Natural killer cell (primary cell): ENCODE measurements at places on chromosomes 1 and 21. TPM values are rescaled to one million over a fixed set of nuclear protein-coding genes. Genes with fewer than 3 reads are reported as not detected.
A peak's percentile ranks its signal among the peaks of the same experiment; 100 is the strongest.

The OVAAL gene
- not detected for total RNA-seq

The FASLG gene
- total RNA-seq = 22.1 TPM

The TMPRSS15 gene
- not detected for total RNA-seq

The SERTAD4 gene
- not detected for total RNA-seq

The SFN gene
- 1.3 TPM for total RNA-seq

The SLC6A9 gene
- 0.29 TPM for total RNA-seq

The AIM2 gene
- 1.1 TPM for total RNA-seq

The NBPF6 gene
- total RNA-seq = not detected

The FAM3B gene
- total RNA-seq = 0.48 TPM

The TFAP2E gene
- total RNA-seq = 7.3 TPM

The KLF17 gene
- total RNA-seq = not detected

The PSMB4 gene
- total RNA-seq = 313 TPM

The CD5L gene
- not detected for total RNA-seq

DNA sequence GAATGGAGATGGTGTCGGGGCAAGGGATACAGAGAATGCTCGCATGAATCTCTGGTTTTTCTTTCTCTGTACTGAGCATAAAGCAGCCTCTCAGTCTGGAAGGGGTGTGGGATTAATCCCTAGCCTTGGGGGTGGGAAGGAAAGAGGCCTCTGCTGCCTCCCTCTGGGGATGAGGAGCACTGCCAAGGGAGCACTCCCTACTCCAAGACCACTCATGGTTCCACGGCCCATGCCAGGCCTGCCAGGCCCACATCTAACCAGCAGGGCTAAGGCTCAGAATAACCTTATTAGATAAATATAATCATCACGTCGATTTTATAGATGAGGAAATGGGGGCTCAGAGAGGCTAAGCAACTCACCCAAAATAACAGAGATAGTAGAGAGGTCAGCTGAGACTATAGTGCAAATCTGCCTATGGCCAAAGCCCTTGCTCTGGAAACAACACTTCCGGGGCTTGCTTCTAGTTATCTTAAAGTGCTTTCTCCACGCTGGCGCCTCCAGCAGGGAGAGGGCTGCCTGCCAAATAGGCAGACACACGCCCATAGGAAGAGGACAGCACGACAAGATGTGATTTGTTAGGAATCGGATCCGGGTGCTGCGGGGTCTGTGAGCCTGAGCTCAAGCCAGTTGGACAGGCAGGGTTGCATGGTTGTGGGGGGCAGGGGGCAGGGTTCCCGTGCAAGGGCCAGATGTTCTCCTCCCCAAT lies 522 bp downstream of the TEX35 start:
- DNase-seq = no peak

DNA sequence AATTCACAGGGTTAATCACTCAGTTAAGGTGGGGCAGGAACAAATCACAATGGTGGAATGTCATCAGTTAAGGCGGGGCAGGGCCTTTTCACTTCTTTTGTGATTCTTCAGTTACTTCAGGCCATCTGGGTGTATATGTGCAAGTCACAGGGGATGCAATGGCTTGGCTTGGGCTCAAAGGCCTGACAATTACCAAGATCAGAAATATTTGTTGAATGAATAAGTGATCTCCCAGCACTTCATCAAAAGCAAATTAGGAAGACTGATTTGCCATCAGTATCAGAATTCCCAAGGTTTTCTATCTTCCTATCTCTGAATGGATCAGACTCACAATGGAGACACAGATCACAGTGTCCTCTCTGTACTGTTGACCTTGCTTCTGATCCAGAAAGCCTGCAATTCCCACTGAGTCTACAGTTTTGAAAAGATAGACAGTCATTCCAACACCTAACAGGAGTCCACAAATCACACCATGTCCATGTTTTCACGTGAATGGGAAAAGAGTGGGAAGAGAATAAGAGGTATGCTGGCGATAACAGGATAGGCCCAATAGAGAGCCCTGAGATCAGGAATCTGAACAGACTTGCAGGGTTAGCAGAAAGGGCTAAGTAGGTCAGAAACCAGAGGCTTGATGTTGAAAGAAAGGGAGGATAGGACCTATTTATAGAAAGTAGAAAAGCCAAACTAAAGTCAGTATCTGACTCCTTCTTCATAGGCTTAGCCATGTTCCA lies 75.3 kb downstream of the KCNK1 start:
- no peak for DNase-seq

DNA sequence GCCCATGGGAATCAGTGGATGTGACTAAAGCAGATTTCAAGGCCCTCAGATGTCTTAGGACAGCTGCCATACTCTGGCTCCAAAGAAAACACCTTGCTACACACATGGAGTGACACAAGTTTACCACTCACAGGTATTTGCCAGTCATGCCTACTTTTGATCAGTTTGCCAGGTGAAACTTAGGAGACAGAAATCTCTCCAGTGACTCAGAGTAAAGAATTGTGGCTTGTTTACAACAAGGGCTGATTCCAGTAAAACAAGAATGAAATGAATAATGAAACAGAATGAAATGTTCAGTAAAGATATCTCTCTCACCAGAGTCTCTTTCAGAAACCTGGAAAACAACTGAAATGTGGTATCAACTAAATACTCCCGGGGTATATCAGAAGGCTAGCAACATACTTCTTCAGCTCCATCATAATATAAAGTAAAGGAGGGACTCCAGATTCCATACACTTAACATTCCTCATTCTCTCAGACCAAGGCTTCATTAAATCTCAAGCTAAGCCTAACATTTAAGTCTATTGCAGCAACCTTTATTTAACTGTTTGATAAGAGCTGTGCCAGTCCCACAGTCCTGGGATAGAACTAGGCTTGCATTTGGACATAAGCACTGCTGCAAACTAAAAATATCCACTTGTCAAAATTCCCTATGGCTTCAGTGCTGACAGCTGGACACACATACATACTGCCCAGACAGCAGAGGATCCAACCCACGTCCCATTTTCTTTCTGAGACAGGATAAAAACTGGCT lies 143.3 kb downstream of the SIPA1L2 start:
- no peak for DNase-seq

DNA sequence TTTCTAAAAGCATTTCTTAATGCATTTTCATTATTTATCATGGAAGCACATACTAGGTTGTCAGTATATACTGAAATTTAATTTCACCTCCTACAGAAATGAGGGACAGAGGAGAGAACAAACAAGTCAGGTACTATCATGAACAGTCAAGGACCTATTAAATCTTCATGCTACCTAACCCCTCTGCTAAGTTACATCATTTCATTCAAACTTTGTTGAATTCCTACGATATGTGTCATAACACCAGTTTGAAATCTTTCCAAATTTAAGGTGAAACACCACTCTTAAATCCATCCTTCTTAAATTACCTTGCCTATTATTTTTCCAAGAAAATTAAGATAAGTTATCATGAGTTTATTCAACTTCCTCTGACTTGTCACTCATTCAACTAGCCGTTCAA lies 78.9 kb downstream of the DENND1B start:
- no peak for DNase-seq

DNA sequence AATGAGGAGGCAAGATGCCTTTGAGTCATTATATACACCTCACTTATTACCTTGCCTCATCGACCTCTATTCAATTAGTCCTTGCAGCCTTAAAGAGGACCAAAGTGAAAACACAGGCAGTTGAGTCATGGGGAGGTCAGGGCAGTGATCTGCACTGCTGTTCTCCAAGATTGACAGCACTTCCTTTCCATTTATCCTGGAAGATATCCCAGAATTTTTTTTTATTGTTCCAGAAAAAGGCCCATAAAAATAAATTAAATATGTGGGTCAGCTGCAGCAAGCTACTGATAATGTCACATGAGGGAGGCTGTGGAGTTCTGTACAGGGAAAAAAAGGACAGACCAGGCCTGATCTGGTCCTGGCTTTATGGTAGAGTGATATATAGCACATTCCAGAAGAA lies 33.2 kb upstream of the CDC42BPA start:
- no peak for DNase-seq

GRCh38 chr21:45264912-45265515 lies 22.7 kb downstream of the POFUT2 start:
- no peak for DNase-seq

GRCh38 chr1:154619181-154619948 lies 11.4 kb upstream of the ADAR start:
- no peak for DNase-seq

- DNase-seq = no peak
These were observed 23.4 kb upstream of the PODN start for GRCh38 chr1:53038566-53038965.

DNA sequence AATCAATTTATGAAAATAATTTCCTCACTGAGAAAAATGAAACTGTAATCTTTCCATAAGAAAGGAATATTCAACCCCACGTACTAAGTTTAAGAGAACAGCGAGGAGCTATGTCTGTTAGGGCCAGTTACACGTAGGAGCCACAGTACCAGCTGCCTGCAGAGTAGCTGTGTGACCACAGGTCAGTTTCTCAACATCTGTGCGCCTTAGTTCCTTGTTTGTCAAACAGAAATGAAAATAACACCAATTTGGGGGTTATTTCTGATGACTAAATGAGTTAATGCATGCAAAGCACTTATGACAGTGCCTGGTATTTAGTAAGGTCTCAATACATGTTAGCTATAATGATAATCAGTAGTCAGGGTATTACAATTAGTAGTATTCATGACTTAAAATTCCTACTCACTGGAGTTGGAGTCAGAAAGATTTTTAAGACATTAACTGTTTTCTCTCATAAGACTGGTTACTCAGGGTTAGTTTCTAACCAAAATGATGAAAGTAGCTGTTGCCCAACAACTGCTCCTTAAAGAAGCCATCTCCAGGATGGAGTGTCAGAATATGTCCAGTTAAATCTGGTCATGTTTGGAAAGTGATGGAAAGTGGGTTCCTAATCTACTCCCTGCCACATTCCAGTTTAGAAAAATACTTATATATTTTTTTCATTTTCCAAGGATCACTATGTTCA lies 85.8 kb upstream of the ZNF648 start:
- DNase-seq = no peak

DNA sequence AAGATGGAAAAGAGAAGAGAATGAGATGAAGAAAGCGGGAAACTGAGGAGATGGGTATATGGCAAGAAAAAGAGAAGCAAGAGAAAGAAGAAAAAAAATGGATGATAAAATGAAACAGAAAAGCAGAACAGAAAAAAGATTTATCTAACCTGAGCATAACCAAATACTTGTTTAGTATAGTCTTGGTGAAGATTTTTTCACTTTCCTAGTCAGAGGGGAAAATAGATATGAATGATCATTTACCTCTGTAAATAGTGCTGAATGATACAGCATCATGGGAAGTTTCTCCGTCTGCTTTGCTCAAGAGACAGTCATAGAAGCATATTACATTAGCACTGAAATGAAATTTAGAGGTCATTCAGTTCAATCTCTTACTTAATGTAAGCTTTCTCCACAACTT lies 36.1 kb upstream of the PLPPR4 start:
- no peak for DNase-seq

- DNase-seq = no peak
These were observed 670 bp downstream of the CLSTN1 start for GRCh38 chr1:9822897-9823692.

DNA sequence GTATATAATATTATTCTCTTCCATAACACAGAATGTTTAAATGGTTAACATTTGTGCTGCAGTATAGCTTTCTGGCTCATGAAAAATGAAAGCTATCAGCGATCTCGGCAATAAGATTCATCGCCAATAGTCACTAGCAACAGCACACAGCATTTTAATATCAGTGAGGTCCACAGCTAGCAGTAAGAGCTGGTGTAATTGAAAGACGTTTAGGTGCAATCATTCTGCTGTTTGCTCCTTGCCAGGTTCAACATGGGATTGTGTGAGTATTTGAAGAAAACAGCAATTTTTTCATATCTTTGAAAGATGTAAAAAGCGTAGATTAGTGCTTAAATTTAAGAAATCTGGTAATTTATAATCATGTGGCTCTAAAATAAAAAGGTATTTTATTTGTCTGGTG lies 20.1 kb downstream of the PRKACB start:
- DNase-seq = no peak

GRCh38 chr1:170520601-170521000 lies 11.4 kb upstream of the GORAB start:
- DNase-seq = no peak

- DNase-seq = no peak
These were observed 27.9 kb downstream of the ANGEL2 start for GRCh38 chr1:212987702-212988322.

GRCh38 chr1:167095368-167095767 lies 1.5 kb downstream of the STYXL2 start:
- DNase-seq = no peak

DNA sequence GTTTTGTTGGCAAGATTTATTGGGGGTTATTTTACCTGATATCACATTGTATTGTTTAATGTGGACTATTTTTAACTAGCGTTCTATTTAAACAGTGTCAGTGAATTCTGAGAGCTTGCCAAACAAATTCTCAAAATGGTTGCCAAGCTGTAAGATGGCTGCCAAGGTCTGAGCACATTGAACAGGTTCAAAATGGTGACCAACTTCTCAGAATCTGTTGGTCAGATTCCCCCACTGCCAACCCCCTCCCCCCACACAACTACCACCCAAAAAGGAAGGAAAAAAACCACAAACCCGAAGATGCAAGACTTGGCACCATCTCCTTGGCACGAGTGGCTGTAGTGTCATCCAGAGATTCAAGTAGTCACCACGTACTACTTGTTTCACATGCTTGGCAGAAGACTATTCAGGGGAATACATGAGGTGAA lies 159.1 kb downstream of the NFIA start:
- no peak for DNase-seq

- no peak for DNase-seq
These were observed 6.3 kb downstream of the MYOC start for GRCh38 chr1:171646249-171646560.

- DNase-seq = no peak
These were observed 3.5 kb upstream of the BCAN start for GRCh38 chr1:156638189-156638985.

DNA sequence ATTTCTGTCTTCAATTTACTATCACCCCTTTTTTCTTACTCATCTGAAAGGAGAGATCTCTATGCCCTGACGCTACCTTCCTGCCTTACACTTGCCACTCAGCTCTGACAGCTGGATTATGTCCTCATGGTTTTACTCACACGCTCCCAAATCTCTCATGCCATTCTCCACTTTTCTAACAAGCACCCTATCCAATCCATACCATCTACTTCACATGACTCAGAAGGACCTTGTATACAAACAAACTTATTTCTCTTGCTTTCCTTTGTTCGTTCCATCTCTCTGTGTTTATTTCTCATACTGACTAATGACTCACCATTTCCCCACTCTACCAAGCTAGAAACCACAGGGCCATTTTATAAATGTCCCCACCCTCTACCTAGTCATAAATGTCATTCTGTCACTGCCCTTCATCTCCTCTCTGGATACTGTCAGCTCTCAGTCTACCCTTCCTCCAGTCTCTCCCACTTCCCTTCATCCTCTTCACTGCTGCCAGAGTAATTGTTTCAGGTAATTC lies 87.3 kb downstream of the USP24 start:
- DNase-seq = peak; percentile 43
